ENCODE measurements at places on chromosomes 7 and 10. TPM values are rescaled to one million over a fixed set of nuclear protein-coding genes. Genes with fewer than 3 reads are reported as not detected.

FXYD4 gene
- total RNA-seq = not detected

AS3MT gene
- not detected for total RNA-seq

TRPV5 gene
- not detected for total RNA-seq

SAMD9 gene
- 28.8 TPM for total RNA-seq

DNA sequence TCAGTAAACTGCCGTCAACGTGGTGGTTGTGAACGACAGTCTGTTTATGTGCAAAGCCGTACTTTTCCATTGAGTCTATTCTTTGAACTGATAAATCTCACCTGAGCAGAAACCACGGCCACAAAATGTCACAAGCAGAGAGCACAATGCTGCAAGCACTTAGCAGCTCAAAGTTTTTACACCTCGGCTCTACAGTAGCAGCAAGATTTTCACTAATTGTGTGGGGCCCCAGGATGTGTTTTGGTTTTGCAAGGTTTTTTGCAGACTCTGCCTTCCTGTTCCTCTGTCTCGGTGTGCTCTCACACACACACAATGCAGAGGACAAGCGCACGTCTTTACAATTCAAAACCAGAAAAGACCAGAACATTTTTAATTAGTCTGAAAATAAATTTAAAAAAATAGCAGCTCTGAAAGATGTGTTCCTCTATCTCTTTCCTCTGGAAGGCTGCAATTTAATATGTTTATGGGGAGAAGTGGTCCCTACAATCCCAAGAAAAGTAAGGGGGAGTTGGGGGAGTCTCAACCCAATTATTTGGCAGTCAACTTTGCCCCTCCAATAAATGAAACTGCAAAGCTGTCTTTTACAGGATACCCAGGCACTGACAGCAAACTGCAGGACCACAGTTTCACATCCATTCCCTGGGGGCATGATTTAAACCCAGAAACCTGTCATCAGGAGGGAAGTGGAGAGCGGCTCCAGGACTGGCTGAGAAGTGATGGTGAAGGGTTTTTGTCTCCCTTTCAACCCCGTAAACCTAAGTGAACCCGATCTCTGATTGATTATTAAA, 73.8 kb upstream of the SFMBT2 start:
- DNase-seq = peak; percentile 95

DNA sequence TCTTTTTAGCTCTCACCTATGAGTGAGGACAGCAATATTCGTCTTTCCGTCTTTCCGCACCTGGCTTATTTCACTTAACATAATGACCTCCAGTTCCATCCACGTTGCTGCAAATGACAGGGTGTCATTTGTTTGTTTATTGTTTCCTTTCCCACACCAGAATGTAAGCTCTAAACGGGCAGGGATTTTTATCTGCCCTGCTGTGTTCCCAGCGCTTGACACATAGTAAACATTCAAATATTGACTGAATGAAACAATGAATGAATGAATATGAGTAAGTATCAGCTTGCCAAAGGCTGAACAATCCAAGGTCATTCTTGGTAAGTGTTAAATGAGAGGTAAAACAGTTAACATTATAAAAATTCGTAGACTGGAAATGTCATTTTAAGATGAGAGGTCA, 12.8 kb downstream of the SH3PXD2A start:
- DNase-seq = no peak

DNA sequence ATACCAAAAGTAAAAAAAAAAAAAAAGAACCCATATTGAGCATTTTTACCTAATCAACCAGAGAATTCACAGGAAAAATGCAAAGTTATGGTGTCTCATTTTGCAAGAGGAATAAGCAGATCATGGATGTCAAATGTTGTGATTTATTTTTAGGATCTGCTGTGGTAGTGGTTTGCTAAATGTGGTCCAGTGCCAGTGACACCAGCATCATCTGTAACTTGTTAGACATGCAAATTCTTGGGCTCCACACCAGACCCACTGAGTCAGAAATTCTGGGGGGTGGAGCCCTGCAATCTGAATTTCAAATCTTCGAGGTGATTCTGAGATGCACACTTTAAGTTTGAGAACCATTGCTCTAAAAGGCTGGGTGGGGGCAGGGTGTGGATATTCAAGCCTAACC, 30.1 kb upstream of the ZEB1 start:
- DNase-seq = no peak

- DNase-seq = peak; percentile 69
Measured at GRCh38 chr7:33062023-33062781, at the start of gene NT5C3A. Gene NT5C3A, minus strand, starts transcription at chr7:33062776. Its CDS starts 71 bp downstream, at chr7:33062705.

DNA sequence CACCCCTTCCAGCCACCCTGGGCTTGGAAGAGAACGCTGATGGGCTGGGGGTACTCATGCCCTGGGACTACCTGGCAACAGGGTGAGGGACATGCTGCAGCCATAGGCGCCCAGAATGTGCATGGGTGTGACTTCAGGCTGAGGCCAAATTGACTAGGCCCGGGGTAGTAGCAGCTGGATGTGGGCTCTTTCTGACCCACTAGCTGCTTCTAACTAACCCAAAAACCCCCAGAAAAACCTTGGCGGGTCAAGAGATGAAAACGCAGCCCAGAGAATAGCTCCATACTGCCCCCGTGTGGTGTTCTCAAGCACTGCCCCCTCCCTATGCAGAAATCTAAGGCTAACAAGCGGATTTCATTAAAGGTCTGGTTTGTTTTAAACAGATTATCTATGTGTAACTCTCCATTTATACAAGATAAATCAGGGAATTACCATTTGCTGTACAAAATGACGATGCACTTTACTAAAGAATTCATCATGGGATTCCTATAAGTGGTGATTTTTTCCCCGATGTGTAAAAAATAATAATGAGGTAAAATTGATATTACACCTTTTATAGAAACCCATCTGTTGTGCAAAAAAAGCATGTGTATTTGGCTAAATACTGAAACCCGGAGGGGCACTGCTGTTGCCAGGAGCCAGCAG, 4.2 kb downstream of the SMARCD3 start:
- DNase-seq = peak; percentile 88

DNA sequence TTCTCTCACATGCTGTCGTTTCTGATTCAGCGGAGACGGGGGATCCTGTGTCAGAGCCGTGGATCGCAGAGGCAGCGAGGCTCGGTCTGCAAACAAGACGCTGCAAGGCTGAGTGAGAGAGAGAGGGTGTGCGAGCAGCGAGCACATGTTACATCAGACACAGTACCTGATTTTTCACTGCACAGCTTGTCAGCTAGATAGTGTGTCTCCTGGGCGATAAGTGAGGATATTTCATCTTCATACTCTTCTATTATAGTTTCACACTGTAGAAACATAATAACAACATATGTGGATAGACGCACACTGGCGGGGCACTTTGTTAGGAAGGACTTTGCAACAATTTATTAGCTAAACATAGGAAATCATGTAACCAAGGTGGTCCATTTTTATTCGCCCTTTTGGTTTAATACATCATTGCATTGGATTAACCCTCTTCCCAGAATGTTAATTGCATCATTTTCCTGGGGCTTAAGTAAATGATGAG, 39.5 kb downstream of the CNPY1 start:
- no peak for DNase-seq
